Urinary bladder (tissue), 4 donors: ENCODE measurements at places on chromosomes 6 and 20. TPM values are rescaled to one million over a fixed set of nuclear protein-coding genes. Genes with fewer than 3 reads are reported as not detected.

The ZMYND8 gene
- total RNA-seq: 29.0 TPM

The ENPP5 gene
- 5.2 TPM for total RNA-seq

The OPRM1 gene
- total RNA-seq: 1.2 TPM

The GRM1 gene
- total RNA-seq: 0.16 TPM

The TINAG gene
- total RNA-seq: 0.16 TPM

The ENPP1 gene
- 45.3 TPM for total RNA-seq

The VSX1 gene
- not detected for total RNA-seq

The EPPIN gene
- total RNA-seq: not detected

The RREB1 gene
- 25.9 TPM for total RNA-seq

The HCRTR2 gene
- 0.16 TPM for total RNA-seq

The KHDC1L gene
- total RNA-seq: not detected

The KHDRBS2 gene
- total RNA-seq: 5.2 TPM

The DEFB132 gene
- not detected for total RNA-seq

The DACT2 gene
- 4.0 TPM for total RNA-seq

The PAX1 gene
- not detected for total RNA-seq

The FBXO5 gene
- 24.1 TPM for total RNA-seq

The SYNGAP1 gene
- 9.8 TPM for total RNA-seq

The OPN5 gene
- total RNA-seq: 0.05 TPM

The MRAP2 gene
- total RNA-seq: 5.6 TPM

The HLA-DQA1 gene
- 16.0 TPM for total RNA-seq

The FABP7 gene
- 0.63 TPM for total RNA-seq

The C6orf141 gene
- 3.1 TPM for total RNA-seq

The NKX2-2 gene
- not detected for total RNA-seq

The CFAP206 gene
- total RNA-seq: 1.3 TPM

The MYO6 gene
- 33.2 TPM for total RNA-seq

The C20orf144 gene
- not detected for total RNA-seq

The MMP24 gene
- total RNA-seq: 1.5 TPM

The OSER1 gene
- 32.7 TPM for total RNA-seq

The CLDN20 gene
- not detected for total RNA-seq

The LAMA4 gene
- total RNA-seq: 426 TPM

The DNAH8 gene
- 1.5 TPM for total RNA-seq

The ZBTB22 gene
- 15.8 TPM for total RNA-seq

The IRF4 gene
- total RNA-seq: 2.0 TPM

The FERMT1 gene
- 11.1 TPM for total RNA-seq

The THBD gene
- 11.1 TPM for total RNA-seq

The ATP6V1G2 gene
- total RNA-seq: 3.3 TPM

The MYMX gene
- total RNA-seq: not detected

The BNIP5 gene
- total RNA-seq: not detected

The CLPSL1 gene
- not detected for total RNA-seq

The ARMH2 gene
- total RNA-seq: not detected

The TFAP2D gene
- total RNA-seq: not detected

The TRIM10 gene
- 0.42 TPM for total RNA-seq

The KIF13A gene
- 64.7 TPM for total RNA-seq

The PI16 gene
- total RNA-seq: 67.1 TPM

The TTK gene
- total RNA-seq: 21.9 TPM

The ULBP1 gene
- total RNA-seq: 0.16 TPM

The TPD52L1 gene
- 23.6 TPM for total RNA-seq

The MLN gene
- not detected for total RNA-seq

The TMEM217 gene
- 3.4 TPM for total RNA-seq

The RIPOR3 gene
- total RNA-seq: 8.2 TPM

The COL21A1 gene
- 151 TPM for total RNA-seq

The LAMA5 gene
- total RNA-seq: 40.4 TPM

The FAM209B gene
- total RNA-seq: not detected

The DDX43 gene
- total RNA-seq: 0.42 TPM

The FNDC11 gene
- total RNA-seq: 0.63 TPM

The PGK2 gene
- not detected for total RNA-seq

The RSPO3 gene
- total RNA-seq: 4.9 TPM

The POM121L2 gene
- total RNA-seq: not detected
